NCI-H1417 treated with DMSO at 0.1 percent for 48 hours (cell line): ENCODE measurements at places on chromosomes 5 and 9.

DNA sequence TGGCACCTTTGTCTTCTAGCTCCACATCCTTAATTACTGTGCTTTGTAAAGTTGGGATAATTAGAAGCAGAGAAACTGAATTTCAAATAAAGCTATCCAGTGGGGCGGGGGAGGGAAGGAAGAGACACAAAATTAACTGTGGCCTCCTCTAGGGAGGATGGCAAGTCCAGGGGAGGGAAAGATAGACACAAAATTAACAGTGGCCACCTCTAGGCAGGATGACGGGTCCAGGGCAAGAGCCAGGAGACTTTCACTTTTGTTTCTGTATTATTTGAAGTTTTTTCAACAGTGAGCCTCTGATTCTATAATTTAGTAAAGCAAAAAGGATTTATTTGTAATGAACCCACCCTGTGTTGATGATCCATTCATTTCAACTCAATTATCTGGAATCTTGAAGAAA is 335.9 kb downstream of the MSX2 start:
- DNase-seq = no peak

DNA sequence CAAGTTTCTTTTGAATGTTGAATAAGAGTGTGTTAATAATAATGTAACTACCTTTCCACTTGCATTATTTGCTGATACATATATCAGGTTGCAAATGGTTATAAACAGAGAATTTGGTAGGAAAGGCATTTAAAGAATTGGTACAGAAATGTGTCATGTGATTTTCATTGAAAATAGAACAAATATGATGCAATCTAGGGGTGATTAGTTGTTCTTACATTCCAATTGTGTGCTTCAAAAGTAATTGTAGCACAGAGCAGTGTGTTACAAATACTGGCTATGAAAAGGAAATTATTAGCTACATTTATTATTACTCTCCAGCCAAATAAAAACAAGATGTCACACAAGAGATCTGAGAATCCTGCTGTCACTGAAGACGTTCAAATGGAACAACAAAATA is 61.8 kb upstream of the PRDM9 start:
- no peak for DNase-seq

GRCh38 chr5:32126691-32127090 is 47.4 kb downstream of the GOLPH3 start:
- DNase-seq = no peak

GRCh38 chr9:14221558-14221957 is 92.4 kb downstream of the NFIB start:
- DNase-seq = no peak

DNA sequence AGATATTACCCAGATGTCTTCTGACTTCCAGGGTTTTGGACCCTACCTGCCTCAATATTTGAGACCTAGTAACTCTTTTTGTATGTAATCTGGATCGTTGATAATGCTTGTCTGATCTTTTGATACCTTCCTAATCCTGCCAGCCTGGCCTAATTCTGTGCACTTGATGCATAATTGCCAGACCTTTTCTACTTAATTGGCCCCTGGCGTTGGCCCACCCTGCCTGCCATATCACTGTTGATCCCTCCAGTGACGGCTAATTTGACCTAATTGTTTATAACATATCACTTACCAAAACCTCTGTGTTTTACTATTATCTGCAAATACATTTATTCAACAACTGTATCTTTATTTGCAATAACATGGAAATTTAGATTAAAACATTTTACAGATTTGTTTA is 49.0 kb downstream of the SLC44A1 start:
- no peak for DNase-seq

- DNase-seq = no peak
Measured at GRCh38 chr5:126755593-126755992, 21.3 kb upstream of the LMNB1 start.

DNA sequence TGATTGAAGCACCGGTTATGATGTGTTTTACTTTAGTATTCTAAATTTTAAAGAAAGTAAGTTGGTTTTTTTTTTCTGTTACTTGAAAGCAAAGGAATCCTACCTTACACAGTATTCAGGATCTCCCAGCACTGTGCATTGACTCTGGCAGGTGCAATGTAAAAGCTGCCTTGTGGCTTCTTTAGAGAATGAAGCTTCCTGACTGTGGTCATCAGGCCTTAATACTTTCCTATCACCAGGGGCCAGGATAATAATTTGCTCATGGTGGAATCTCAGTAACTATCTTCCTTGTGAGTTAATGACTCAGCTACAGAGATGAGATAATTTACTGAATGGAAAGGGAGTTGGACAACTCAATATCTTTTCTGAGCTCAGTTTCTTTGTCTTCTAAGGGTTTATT is 435.5 kb upstream of the ZNF608 start:
- DNase-seq = no peak

DNA sequence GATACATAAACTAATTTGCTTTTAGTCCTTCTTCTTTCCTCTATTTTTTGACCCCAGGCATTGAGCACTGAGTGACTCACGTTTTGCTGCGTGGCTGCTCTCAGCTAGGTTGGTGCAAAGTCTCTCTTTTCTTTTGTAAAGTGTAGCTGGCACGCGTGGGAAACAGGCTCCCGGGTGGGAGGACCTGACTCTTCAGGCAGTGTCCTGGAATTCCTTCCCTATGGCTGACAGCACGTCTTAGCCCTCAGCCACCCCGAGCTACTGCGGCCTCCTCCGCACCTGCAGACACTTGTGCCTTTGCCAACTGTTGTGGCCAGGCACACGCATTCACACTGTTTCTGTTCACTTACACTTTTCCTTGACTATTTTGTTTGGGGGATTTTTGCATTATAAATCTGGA is 877 bp upstream of the SCGB3A1 start:
- DNase-seq = no peak

GRCh38 chr5:126253406-126253805 is 169.8 kb upstream of the GRAMD2B start:
- DNase-seq = no peak

DNA sequence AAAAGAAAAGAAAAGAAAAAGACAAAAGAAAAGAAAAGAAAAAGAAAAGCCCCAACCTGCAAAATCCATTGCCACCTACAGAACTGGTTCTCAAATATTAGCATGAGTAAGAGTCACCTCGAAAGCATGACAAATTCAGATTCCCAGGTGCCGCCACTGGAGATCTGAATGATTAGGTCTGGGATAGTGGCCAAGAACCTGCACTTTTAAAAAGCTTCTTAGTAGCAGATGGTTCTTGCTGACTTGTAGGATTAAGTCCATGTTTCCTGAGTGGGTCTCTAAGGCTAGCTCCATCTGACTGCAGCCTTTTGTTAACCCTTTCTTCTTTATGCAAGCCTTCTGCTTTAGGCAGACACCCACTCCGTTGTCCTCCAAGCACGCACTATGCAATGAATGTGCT is 178.5 kb upstream of the CDH18 start:
- DNase-seq = no peak

- DNase-seq = peak; percentile 41
Measured at GRCh38 chr5:125326150-125326510, 579.7 kb upstream of the ZNF608 start.

DNA sequence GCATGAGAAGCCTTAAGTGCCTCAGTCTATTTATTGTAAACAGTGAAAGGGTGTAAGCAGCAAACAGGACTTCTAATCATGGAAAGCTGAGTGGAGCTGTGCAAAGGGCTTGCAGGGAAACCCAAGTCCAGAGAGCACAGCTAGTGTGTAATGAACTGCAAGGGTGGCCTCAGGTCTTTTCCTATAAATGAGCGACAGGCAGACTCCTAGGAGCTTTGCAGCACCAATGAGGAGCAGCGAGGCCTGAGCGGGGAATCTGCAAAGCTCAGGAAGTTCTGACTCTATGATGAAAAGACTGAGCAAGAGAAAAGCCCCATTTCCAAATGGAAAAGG is 250.1 kb upstream of the MAP3K1 start:
- no peak for DNase-seq

- no peak for DNase-seq
Measured at GRCh38 chr5:154514331-154514730, 36.3 kb upstream of the HAND1 start.

DNA sequence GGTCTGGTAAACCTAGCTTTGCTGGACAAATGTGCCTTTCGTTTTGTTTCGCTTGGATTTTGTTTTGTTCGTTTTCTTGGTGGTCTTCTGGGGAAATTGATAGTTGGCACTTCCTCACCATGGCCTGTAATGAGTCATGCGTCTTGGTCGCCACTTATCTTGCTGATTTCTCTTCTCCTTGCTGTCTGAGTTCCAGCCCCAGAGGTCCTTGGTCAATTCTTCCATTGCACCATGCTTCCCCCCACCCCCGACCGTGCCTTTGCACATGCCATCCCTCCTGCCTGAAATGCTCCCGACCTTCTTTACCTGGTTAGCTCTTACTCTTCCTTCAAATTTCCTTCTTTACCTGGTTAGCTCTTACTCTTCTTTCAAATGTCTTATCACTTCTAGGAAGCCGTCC is 168.7 kb upstream of the MSX2 start:
- DNase-seq = no peak

DNA sequence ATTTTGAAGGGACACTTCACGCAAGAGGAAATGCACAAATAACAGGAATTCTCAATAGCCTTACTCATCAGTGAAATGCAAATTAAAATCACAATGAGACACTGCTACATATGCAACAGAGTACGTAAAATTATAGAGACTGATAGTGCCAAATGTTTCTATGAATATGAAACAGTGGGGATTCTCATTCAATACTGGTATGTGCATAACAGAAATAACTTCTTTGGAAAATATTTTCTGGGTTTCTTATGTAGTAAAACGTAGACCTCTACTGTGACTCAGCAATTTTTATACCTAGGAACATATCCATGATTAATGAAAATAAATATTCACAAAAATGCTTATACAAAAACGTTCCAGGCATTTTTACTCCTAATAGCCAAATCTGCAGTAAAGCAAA is 1625.2 kb downstream of the MAT2B start:
- no peak for DNase-seq

DNA sequence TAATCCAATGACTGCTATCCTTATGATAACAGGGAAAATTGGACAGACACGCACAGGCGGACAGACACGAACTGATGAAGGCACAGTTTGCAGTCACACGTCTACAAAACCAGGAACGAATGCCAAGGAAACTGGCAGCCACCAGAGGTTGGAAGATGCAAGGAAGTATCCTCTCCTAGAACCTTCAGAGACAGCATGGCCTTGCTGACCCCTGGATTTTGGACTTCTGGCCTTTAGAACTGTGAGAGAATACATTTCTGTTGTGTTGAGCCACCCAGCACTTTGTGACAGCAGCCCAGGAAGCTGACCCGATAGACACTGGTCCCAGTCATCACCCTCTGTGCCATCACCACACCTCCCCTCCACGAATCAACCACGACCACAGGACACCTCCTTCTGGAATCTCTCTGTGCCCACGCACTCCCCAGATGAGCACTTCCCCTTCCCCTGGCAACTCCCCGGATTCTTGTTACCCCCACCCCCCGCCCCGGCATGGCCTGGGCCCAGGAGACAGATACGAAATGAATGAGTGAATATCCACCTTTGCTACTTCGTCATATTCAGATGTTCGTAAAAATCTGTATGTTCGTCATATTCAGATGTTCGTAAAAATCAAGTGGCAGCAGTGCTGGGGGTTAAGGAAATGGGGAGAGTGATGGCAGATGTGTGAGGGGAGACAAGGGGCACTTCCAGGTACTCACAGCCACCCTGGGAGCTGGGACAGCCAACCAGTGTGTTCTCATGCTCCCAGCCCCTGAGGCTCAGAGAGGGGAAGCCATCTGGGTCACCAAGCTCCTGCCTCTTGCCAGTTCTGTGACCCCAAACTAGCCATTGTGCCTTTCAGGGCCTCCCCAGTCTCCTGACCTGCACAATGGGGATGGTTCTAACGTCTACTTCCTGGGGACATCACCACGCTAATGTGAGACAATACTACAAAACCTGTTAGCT is 18.5 kb downstream of the GBGT1 start:
- no peak for DNase-seq

GRCh38 chr5:77087484-77088261 is 588 bp upstream of the ZBED3 start:
- DNase-seq = no peak

DNA sequence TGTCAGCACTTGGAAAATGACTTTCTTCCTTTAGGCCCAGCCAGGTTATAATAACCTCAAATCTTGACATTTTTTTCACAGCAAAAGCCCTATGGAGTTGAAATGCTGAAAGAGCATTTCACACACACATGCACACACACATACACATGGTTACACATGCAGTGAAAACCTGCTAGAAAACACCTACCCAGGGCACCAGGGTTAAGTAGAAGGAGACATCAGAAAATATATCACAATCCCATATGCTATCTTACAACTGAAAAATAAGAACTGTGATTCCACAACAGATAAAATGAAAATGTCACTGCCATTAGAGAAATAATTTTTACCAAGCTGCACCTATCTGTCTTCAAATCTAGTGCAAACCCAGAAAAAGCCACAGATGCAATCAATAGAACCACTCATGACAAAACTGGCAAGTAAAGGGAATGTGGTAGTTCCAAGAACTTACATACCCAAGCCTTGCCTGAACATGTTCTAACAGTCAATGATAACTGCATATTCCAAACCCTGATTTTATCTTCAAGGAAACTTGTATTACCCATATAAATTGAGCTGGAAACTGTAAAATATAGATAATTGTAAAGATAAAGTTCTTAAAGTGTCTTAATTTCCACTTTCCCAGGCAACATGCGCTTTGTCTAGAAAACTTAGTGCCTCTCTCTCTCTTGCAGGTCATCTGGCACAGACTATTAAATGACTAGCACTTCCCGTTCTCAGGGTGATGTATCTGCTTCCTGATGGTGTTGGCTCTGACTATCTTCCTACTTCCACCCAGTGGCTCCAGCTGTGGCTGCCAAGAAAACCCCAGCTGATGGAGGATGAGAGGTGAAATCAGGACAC is 250.2 kb upstream of the PTGER4 start:
- no peak for DNase-seq

GRCh38 chr9:135102331-135102730 is 14.9 kb downstream of the OLFM1 start:
- no peak for DNase-seq

GRCh38 chr5:41433552-41434181 is 76.7 kb downstream of the PLCXD3 start:
- no peak for DNase-seq

- no peak for DNase-seq
Measured at GRCh38 chr5:157740229-157740610, 3.3 kb upstream of the LSM11 start.

DNA sequence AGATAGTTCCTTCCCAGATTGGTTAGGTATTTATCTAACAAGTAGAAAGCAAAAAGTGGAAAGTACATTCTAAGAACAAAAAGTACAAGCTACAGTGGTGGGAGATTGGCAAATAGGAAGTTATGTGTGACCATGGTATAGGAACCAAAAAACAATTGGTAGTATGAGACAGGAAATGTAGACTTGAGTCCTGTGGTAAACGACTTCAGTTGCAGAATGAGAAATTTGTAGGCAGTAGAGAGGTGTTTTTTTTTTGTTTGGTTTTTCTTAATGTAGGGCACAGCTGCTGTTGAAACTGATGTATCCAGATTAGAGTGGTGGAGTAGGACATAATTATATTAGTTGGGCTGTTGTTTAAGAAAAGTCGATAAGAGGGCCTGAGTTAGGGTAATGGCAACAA is 72.0 kb downstream of the CCNH start:
- DNase-seq = no peak

DNA sequence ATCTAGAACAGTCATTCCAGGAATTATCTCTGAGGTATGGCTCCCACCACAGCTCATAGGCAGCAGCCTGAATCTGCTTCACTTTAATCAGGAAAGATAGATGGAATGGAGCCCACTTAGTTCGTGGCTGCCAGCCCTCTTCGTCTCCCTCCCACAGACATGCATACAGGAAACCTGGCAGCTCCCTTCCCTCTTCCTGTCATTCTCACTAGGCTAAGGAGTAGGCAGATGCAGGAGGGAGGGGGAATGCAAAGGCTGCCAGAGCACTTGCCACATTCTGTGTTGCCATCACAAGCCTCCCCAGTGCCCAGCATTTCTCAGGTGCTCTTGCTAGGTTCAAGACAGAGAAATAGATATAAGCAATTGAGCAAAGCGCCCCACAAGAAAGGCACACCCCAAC is 378.9 kb downstream of the ELAVL2 start:
- no peak for DNase-seq
